CD4-positive, alpha-beta T cell (primary cell): ENCODE measurements at places on chromosomes 4 and X. TPM values are rescaled to one million over a fixed set of nuclear protein-coding genes. Genes with fewer than 3 reads are reported as not detected.

Gene TRIM75
- not detected for total RNA-seq

- peak; percentile 50 for DNase-seq
Observed at GRCh38 chrX:153723351-153724251, 586 bp downstream of the BCAP31 start.

DNA sequence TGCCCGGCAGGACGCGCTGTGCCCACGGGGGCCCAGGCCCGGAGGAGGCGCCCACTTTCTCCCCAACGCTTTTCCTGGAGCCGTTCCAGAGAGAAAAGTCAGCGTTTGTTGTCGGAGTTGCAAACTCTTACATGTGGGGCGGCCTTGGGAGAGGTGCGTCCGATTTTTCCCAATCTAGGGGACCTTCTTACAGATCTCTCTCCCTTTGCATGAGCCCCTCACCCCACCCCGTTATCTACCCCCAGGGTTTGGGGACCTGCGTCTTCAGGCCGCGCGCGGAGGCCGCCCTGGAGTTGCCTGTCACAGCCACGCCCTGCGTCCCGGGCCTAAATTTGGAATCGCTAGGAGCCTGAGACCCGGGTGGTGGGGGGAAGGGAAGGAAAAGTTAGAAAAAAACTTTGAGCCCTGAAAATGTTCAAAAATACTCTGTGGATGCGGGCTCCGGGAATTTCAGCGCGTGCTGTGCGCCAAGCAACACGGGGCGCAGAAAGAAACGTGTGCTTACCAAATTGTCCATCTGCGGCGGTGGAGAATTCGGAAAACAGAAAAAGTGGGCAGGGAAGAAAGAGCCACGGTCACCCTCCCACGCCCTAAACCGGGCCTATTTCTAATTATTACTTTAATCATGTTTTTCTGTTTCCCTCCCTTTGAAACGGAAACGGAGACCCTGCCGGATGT is 587 bp downstream of the CD99 start:
- no peak for DNase-seq

- DNase-seq: no peak
Observed at GRCh38 chrX:9997524-9997923, 30.4 kb downstream of the CLDN34 start.

DNA sequence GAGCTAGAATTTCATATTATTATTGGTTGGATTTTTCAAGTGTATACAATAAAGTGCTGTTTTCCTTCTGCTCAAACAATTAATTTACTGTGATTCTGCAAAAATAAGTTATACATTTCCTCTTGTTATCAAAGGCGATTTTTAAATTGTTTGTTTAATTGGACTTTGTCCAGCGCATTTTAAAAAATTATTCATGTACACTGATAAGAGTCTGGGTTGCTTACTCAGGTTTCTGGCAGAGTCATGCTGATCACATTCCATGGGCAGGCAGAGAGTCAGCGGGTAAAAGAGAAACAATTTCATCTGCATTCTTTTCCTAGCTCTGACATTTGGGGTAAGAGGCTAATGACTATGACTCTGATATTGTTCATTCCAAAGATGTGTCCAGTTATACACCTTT is 8.9 kb downstream of the FAT4 start:
- DNase-seq: no peak

DNA sequence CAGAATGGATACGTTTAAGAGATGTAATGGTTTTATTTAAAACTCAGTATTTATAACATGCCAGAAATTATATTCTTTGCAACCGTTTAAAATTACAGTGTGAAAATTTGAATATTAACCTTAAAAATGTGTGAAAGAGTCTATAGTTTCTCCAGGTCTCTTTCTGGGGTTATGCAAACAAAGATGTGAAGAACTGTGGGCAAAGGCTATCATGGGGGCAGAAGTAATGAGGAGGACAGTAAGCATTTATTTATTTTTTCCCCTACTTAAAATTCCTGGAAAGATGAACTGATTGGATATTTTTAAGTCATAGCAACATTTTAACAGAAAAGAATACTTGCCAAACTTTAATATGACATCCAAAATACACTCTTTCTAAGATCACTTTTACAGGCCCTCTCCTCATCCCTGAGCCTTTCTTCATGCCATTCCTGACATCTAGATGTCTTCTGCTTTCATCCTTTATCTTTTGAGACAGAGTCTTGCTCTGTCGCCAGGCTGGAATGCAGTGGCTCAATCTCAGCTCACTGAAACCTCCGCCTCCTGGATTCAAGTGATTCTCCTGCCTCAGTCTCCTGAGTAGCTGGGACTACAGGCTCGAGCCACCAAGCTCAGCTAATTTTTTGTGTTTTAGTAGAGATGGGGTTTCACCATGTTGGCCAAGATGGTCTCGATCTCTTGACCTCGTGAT is 46.1 kb downstream of the TMEM131L start:
- no peak for DNase-seq
